ENCODE measurements at places on chromosomes 16 and 17.

DNA sequence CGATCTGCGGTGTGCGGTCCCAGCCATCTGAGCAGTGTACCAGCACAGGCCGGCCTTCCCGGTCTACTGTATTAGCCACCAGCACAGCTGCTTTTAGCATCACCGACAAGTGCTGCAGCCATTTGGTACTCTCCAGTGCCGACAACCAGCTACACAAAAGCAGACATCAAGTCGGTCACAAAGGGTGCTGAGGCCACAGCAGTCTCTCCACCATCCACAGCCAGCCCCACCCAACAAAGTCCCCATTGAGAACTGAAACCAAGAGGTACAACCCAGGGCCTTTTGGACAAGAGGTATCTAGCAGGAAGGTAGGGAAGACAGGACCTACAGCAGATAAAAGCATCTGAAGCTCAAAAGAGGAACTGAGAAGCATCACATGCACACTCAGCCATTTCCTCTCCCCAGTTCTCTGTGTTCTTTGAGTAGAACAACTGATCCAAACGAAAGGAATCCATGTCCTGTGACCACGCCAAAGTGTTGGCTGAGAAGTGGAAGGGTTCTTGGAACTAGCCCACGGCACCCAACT, 9.5 kb downstream of the MTMR4 start:
- DNase-seq = no peak

- no peak for DNase-seq
Measured at GRCh38 chr16:55706739-55707384, 51.1 kb downstream of the SLC6A2 start.

DNA sequence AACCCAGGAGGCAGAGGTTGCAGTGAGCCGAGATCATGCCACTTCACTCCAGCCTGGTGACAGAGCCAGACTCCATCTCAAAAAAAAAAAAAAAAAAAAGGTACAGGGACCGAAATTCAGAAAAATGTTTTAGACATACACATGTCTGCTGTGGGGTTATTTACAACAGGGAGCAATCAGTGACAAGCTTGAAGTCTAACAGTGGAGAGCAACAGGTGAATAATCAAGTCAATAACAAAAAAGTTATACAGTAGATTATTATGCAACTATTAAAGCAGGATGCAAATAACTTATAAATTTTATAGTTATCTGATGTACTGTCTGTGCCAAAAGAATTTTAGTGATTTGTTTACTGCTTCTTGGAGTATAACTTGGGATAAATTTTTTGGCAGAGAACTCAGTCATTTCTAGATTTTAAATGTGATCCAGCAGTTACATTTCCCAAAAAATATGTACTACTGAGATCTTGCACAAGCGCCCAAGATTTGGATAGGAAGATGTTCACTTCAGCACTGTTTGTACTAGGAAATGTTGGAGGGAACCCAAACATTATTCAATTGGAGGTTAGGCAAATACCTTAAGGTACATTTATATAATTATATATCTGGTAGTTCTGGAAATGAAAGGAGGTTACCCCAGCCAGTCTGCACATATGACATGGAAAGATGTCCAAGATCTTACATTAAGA, 34.1 kb downstream of the EEF2K start:
- DNase-seq = no peak

DNA sequence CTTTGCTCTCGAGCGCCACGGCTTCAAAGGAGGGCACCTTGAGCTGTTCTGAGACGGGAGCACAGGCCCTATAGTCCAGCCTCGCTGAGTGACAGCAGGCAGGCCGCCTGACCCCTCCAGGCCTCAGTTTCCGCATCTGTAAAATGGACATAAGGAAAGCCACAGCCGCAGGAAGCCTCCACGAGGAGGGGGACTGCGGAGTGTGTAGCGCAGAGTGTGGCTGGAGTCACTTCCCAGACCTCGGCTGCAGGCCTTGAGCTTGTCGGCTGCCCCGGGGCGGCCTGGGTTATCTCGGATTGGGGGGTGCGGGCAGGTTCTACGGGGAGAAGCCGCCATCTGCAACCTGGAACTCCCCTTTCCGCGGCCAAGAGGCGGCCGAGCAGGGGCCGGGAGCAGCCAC, 40.8 kb downstream of the ZFPM1 start:
- no peak for DNase-seq

- DNase-seq = no peak
Measured at GRCh38 chr17:44585315-44585714, 28.0 kb downstream of the FZD2 start.

DNA sequence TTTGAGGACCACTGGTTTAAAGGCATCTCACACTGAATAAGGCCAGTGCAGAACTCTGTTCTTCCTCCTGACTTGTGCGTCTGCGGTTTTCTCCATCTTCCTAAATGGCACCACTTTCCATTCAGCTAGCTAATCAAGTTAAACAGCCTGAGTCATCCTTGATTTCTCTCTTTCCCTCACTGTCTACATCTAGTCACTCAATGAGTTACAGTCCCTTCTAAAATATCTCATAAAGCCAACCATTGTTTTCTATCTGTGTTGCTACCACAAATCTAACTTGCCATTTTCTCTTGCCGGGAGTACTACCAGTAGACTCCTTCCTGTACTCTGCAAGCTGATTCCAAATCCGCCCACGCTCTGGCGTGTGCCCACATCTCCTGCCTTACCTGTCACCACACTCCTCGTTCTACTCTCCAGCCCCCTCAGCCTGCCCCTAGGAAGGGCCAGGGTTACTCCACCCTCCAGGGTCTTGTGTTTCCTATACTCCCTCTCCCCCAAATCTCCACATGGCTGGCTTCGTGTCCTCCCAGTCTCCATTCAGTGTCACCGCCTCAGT, 324.5 kb downstream of the SNX29 start:
- no peak for DNase-seq

All from effector CD4-positive, alpha-beta T cell (primary cell).